Fibroblast of skin of left biceps (primary cell): ENCODE measurements at places on chromosomes 13 and 19.

DNA sequence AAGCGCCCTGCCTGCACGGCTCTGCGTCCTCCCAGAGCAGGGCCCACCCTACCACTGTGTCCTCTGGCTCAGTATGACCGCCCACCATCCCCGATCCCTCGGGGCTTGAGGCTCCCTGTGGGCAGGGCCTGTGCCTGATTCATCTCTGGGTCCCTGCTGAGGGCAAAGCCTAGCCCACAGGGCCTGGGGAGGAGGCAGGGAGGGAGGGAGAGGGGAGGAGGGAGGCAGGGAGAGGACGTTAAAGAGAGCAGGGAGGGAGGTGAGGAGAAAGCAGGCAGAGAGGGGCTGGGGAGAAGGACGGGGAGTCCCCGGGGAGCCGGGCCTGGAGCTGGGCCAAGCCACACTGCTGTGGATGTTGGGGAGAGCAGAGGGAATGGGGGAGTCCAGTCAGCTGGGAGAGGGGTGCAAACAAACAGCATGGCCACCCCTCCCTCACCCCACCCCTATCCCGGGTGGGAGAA is 4.0 kb upstream of the ERFL start:
- DNase-seq, result no peak

GRCh38 chr19:4521170-4521887 is 3.0 kb upstream of the PLIN4 start:
- DNase-seq, result no peak

DNA sequence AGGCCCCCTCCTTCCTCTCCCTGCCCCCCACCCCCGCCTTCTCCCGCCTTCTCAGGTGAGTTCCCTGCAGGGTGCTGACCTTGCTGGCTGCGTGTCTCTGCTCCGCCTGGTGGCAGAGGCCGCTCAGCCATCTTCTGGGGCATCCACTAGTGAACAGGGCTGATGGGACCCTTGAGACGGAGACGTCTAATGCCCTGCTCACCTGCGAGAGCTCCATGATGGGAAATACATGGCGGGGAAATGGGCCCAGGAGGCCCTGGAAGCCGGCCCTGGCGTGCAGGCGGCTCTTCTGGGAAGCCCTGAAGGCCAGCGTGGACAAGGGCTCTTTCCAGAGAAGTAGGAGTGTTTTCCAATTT is 15.2 kb upstream of the F7 start:
- DNase-seq, result no peak

DNA sequence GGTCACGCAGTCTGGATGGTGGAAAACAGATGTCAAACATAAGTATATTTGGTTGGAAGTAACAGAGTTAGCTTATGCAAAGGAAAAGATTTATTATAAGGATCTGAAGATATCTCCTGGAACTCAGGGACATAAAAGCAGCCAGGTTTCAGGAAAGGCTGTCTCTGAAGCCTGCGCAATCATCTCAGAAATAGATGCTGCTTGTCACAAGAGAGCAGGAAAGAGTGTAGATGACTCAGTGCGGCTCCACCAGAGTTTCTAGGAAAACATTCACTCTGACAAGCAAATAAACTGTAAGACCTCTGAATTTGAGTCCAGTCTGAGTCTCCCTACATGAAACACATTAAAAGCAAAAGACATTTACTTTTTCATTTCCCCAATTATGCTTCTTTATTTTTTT is 220.4 kb upstream of the HTR2A start:
- DNase-seq, result no peak

GRCh38 chr13:29513981-29514719 is 81.3 kb downstream of the SLC7A1 start:
- no peak for DNase-seq

DNA sequence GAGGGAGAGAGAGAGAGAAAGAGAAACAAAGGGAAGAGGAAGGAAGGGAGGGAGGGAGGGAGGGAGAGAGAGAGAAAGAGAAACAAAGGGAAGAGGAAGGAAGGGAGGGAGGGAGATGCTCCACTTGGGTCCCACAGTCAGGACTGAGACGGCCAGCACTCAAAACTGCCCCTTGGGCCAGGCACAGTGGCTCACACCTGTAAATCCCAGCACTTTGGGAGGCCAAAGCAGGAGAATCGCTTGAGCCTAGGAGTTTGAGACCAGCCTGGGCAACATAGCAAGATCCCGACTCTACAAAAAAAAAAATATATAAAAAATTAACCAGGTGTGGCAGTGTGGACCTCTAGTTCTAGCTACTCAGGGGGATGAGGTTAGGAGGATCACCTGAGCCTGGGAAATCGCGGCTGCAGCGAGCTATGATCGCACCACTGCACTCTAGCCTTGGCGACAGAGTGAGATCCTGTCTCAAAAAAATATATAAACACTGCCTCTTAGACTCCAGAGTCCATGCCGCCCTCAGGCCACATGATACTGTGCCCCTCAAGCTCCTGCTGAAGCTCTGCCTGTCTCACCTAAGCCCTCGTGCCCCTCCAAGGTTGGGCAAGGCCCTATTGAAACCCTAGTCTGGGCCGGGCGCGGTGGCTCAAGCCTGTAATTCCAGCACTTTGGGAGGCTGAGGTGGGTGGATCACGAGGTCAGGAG is 8.4 kb downstream of the ARRDC2 start:
- DNase-seq, result no peak

DNA sequence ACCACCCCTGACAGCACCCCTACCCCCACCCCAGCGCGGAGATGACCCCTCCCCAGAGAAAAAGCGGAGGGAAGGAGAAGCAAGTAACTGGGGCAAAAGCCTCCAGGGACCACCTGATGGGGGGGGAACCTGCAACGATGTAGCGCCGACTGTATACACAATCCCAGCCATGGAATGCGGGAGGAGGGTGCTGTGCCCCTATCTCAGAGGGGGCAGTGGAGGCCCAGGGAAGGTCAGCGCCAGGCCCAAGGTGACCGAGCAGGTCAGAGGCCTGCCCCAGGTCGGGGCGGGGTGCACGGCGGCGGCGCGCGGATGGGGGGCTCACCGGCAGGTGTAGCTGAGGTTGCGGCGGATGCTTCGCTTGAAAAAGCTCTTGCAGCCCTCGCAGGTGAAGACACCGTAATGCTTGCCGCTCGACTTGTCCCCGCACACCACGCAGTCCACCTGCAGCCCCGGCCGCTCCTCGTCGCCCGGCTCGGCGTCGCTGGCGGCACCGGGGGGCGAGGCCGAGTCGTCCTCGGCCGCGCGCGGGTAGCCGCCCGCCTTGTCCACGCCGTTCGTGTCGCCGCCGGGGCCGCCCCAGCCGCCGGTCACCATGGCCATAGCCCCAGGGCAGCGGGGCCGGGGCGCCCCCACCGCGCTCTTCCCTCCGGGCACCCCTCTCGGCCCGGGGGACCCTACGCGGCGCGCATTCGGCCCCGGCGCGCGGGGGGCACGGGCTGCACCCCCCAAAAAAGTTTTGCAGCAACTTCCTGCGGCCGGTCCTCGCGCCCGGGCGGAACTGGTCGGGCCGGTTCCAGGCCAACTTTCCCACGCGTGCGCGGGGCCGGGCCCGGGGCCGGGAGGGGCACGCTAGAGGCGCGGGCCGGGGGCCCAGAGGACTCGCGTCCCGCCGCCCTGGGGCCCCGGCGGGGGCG is 843 bp downstream of the NR2F6 start:
- no peak for DNase-seq

GRCh38 chr13:45401314-45401713 is 16.9 kb downstream of the SLC25A30 start:
- DNase-seq, result no peak

DNA sequence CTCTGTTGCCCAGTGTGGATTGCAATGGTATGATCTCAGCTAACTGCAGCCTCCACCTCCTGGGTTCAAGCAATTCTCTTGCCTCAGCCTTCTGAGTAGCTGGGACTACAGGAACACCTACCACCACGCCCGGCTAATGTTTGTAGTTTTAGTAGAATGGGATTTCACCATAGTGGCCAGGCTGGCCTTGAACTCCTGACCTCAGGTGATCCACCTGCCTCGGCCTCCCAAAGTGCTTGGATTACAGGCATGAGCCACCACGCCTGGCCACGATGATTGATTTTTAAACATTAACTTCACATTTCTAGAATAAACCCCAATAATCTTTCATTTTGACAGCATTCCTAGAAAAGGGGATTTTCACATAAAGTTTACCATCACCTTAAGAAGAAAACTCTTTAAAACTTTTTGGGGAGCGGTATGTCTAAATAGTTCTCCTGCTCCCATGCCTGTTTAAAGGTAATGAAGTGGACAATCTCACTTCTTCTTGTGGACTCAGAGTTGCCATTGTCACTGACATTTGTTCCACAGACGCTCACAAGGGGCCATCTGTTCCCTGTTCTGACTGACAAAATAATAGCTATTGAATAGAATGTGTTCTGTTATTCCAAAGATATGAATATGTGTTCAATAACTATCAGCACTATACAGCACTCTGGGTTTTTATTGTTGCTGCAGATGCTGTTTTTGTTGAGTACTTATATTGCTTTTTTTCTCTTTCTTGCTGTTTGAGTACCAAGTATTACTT is 66.1 kb upstream of the C1QTNF9B start:
- no peak for DNase-seq

DNA sequence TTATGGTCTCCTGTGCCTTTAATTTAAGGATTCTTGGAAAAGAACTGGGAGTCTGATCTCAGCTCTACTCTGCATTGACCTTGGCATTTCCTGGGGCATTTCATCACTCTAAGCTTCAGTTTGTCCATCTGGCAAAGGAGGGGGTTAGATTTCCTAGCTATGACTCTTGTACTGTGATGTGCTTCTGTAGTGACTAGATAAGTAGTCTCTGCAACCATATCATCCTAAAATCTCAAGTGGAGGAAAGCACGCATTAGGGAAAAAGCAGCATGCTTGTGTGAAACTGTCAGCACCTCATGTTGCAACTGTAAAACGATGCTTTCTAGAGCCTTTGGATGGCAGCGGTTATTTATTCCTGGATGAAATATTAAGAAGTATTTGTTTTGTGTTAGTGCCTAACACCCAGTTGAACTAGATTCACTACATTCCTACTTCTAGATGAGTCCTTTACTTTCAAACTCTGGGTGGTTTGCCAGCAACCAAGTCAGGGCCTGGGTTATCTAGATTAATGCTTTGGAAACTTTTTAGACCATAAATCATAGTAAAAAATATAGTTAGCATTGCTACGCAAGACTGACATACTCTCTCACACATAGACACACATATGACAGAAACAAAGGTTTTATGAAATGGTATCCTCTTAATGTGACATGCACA is 6.8 kb downstream of the WDFY2 start:
- DNase-seq, result peak; percentile 96

GRCh38 chr13:39509616-39510315 is 93.2 kb downstream of the LHFPL6 start:
- DNase-seq, result no peak

DNA sequence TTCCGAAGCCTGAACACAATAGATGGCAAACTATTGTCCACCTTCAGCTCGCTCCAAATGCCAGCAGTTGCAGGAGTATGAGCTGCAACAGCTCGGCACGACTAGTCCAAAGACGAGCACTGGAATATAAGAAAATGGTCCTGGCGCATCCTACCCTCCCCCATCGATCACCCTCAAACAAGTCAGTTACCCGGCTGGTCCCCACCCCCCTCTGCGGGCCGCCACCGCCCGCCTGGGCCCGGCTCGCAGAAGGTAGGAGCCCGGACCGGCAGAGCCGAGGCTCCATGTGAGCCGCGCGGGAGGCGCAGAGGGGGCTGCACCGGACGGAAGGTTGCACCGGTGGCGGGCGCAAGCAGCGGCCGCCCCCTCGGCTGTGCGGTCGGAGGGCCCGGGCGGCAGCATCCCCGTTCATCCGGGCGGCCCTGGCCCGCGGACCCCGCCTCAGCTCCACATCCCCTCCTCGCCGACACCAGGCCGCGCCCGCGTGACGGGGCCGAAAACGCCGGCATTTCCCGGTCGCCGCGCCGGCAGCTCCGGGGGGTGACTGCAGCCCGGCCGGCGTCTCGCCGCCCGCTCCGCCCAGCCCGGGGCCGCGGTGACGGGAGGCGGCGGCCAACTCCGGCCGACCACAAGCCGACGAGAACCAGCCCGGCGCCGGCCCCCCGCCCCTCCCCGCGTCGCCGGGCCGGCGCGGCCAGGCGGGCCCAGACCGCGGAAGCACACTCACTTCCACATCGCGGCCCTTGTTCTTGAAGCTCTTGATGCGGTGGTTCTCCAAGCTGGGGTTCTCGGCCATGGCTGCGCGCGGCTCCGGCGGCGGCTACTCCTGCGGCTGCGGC is 552 bp downstream of the KPNA3 start:
- DNase-seq, result peak; percentile 9

DNA sequence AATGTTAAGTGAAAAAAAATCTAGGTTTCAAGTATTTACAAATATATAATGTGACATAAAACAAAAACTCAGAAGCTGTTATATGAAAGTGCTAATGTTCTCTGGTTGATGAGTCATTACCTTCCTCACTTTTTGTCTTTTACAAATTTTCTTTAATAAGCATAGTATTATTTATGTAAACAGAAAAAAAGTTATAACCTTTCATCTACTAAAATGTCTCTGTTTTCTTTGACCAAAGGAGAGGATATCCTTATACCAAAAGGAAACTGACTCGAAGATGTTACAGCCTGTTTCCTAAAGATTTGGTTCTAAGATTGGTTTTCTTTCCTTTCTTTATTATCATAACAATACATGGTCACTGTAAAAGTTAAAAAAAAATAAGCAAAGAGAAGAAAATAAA is 38.0 kb downstream of the RCBTB2 start:
- no peak for DNase-seq

GRCh38 chr13:18943721-18944391 is 237.8 kb downstream of the TUBA3C start:
- DNase-seq, result no peak

- DNase-seq, result peak; percentile 67
Measured at GRCh38 chr19:40464059-40465024, 1.2 kb downstream of the BLVRB start.

DNA sequence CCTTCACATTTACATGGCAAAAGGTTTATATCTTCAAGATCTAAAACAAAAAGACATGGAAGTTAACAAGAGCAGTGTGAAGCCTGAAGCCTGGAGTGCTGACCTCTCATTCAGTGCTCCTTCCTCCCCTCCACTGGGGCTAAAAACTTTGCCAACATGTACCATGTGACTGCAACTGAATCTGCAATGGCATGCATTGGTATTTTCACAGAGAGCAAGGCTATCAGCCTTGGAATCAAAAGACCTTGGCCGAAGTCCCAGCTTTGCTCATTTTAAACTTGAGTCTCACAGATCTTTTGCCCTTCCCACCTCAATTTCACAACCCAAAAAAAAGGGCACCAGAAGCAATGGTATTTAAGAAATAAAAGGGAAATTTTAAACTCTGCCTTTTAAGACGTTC is 325.1 kb downstream of the DCT start:
- peak; percentile 24 for DNase-seq

DNA sequence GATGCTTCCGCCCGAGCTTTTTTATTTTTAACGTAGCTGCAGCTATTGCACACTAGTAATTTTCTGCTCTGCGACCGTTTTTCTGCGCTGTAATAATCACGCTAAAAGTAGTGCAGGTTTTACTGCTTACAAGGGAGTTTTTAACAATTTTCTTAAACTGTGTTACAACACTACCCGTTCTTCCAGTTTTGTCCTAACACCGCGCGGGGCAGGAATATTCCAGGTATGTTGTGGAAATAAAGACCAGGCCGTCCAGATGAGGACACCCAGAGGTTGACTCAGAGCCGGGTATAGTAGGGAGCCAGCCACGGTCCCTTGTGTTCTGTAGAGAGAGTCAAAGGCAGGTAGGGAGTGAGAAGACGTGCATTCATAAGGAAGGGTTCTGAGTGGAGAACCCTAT is 21.7 kb downstream of the ZNF274 start:
- no peak for DNase-seq

GRCh38 chr13:93964146-93964512 is 515.4 kb downstream of the DCT start:
- no peak for DNase-seq

GRCh38 chr19:438416-438958 is 22.3 kb downstream of the SHC2 start:
- no peak for DNase-seq
